ENCODE measurements at places on chromosomes 16 and 17.
A peak's percentile ranks its signal among the peaks of the same experiment; 100 is the strongest.

GRCh38 chr16:10088380-10088793 lies 93.8 kb downstream of the GRIN2A start:
- no peak for DNase-seq

DNA sequence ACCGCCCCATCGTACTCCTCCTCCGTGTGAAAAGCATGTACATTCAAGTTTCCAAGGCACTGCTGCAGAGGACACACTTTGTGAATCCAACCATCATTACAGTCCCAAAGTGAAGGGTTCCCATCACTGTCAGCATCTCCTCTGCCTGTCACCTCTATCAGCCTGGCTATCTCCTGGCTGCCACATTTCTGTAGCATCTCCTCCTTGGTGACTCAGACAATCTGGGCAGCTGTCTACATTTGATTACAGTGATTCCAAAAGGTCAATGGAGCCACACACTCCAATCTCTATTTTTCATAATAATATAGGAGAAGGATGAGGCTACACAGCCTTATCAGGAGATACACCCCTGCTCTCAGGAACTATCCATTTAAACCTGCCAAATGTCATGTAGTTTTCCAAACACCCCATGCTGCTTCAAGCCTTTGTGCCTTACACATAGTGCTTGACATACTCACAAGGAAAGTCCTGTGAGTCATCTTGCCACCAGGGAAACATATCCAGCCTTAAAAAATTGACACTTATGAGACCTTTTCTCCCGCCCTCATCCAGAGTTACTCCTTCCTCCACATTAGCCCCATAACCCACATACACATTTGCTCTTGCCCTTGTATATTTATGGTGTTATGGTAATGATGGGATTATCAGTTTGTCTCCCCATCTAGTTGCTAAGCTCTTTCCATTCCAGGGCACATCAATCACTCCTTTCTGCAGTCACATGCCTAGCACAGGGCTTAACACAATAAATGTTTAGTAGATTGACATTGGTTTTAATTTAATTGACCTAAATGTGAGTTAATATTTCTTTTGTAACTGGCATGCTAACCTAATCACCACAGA lies 250.1 kb upstream of the CDH5 start:
- no peak for DNase-seq

GRCh38 chr17:47057830-47058229 lies 78.8 kb upstream of the RPRML start:
- no peak for DNase-seq

DNA sequence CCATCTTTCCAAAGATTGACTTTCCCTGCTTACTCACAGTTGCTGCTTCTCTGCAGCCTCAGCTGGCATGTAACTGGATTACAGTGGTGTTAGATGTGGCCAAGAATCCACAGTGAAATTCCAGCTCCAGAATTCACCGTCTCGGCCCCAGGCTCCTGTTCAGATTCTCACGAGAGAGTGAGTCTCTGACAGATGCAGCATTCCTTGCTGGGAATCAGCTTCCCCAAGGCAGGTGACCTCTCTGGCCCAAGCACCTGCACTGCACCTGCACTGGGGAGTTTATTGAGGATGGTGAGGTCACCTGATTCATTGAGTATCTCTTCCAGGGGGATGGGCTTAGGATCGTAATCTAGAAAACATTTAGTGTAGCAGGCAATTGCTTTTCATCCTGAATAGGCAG lies 600.5 kb upstream of the RBFOX1 start:
- DNase-seq, result no peak

- no peak for DNase-seq
Measured at GRCh38 chr16:6309271-6309670, 1023.4 kb upstream of the RBFOX1 start.

DNA sequence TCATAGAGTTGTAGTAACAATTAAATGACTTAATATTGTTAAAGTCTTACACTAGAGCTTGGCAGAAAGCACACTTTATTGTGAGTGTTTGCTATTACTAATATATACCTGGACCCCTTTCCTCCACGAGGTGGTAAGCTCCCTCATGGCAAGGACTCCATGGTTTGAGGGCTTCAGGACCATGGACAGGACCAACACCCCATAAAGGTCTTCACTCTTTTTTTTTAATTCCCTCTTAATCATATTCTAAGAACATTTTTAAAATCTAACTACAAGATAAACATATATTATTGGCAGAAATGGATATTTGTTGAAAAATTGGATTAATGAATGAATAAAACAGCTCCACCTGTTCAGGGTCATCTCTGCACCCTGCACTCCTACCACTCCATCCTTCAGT lies 154.5 kb downstream of the CBLN1 start:
- DNase-seq, result no peak

- DNase-seq, result no peak
Measured at GRCh38 chr17:43365356-43365755, 33.4 kb upstream of the ARL4D start.

DNA sequence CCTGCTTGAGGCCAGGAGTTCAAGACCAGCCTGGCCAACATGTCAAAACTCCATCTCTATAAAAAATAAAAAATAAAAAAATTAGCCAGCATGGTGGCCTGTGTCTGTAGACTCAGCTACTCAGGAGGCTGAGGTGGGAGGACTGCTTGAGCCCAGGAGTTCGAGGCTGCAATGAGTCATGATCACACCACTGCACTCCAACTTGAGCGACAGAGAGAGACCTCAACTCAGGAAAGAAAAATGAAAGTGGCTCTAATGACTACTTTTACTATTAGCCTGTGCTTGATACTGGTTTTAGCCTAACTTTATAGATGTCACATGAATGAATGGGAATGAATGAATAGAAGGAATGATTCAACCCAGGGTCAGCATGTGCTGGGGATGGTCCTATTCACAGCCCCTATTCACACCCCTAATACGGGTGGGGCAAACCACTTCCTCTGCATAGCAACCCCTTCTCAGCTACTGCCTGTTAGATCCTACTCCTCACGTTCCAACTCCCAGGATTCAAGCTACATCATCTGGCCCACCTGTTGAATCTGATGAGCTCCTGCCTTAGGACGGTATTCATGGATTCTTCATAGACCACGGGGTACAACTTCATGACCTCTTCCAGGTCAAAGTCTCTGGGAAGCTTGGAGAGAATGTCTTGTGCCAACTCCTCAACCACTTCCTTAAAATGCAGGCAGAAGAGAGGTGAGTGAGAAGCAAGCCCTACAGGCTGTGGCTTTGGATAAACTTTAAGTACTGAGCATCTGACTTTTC lies 40.5 kb downstream of the LYRM1 start:
- no peak for DNase-seq

DNA sequence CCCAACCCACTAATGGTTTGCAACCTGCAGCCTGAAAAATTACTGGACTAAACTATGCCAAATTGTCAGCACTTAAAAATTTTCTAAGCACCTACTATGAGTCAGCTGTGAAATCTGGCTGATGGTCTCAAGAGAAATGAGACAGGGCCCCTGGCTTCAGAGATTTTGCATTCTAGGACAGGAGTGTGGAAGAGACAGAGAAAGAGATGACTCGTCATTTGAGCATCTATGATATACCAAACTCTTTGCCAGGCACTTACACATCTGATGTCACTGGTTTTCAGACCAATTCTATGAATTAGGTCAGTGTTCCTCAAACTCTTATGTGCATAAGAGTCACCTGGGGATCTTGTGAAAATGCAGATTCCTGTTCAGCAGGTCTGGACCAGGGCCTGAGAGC lies 44.4 kb downstream of the CLEC19A start:
- DNase-seq, result no peak

DNA sequence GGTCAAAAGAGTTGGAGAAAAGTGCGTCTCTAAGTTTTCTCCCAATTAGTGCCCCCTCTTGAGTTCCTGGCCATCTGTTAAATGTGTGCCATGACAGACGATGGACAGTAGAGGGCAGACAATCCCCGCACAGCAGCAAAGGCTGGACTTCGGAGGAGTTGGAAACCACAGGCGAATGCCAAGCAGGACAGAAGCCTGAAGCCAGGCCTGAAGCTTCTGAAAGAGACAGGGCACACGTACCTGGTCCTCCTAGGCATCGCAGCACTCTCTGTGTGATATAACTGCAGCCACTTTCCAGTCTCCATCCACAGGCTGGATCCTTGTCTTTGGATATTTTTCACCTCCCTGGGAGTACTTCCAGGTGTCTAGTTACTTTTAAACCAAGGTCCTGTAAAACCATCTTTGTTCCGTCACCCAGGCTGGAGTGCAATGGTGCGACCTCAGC lies 14.5 kb downstream of the C17orf100 start:
- DNase-seq, result peak; percentile 76

GRCh38 chr17:16905593-16906191 lies 66.2 kb downstream of the TNFRSF13B start:
- DNase-seq, result no peak

GRCh38 chr16:70572050-70572925 lies 48.7 kb downstream of the SF3B3 start:
- no peak for DNase-seq

DNA sequence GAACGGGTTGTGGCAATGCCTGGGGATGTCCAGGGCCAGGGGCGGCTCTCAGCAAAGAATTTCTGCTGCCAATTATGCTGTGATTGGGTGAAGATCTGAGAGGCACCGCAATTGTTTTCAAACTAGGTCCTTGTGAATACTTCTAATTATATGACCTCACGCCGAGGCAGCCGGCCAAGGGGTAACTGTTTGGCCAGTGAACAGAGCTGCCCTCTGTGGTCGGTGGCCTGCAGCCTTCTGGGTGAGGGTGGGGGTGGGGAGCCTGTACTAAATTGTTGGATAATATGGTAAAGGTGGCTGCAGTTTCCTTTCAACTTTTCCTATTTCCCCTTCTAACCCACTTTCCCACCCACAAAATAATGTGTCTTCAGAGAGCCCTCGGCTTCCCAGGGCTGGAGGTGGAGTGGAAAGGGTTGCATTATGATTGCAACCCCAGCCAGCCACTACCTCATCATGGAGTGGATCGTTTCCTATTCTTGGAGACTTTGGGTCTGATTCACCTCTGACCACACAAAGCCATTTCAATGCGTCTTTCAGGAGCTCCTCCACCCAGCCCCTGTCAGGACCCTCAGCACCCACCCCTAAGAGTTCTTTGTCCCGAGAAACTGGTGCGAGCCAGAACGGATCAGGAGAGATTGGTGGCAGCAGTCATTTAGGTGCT lies 2.0 kb upstream of the DNAI2 start:
- DNase-seq, result peak; percentile 65

DNA sequence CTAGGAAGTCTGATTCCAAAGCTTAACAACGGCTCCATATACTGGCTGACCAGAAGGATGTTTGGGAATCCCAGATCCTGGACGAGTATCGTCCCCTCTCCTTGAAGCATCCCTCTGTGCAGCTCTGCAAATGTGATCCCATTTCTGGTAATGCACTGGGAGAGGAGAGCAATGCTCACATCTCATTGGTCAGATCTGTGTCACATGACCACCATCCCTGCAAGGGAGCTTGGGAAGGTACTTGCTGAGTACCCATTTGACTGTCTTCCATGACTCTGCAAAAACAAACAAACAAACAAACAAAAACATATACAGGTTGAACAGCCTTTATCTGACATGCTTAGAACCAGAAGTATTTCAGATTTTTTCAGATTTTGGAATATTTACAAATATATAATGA lies 41.9 kb upstream of the KDM8 start:
- no peak for DNase-seq
